NCI-H1105 (cell line): ENCODE measurements at places on chromosomes 12 and 14.

DNA sequence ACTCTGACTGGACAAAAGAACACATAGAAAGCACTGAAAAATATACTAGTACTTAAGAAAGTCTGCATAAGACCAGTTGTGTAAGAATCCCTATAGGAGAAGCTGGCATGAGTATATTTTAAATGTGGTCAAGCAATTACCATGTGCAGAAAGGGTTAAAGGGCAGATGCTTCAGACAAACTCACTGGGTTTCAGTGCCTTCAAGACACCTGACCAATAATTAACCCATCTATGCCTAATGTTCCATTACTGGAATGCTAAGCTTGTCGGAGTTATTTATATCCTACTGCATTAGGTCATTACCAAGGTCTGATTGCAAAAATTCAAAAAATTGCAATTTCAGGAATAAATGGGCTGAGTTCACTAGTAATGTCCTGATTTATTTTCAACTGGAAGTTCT is 41.3 kb downstream of the HNRNPC start:
- DNase-seq = no peak

- no peak for DNase-seq
Observed at GRCh38 chr12:62910549-62911169, 24.3 kb downstream of the PPM1H start.

GRCh38 chr12:120079411-120080400 is 36.8 kb downstream of the RAB35 start:
- no peak for DNase-seq

GRCh38 chr12:1531654-1532374 is 62.6 kb downstream of the FBXL14 start:
- no peak for DNase-seq

GRCh38 chr12:24649634-24650033 is 299.3 kb downstream of the BCAT1 start:
- no peak for DNase-seq

- no peak for DNase-seq
Observed at GRCh38 chr14:23129759-23130316, 10.8 kb upstream of the CEBPE start.

DNA sequence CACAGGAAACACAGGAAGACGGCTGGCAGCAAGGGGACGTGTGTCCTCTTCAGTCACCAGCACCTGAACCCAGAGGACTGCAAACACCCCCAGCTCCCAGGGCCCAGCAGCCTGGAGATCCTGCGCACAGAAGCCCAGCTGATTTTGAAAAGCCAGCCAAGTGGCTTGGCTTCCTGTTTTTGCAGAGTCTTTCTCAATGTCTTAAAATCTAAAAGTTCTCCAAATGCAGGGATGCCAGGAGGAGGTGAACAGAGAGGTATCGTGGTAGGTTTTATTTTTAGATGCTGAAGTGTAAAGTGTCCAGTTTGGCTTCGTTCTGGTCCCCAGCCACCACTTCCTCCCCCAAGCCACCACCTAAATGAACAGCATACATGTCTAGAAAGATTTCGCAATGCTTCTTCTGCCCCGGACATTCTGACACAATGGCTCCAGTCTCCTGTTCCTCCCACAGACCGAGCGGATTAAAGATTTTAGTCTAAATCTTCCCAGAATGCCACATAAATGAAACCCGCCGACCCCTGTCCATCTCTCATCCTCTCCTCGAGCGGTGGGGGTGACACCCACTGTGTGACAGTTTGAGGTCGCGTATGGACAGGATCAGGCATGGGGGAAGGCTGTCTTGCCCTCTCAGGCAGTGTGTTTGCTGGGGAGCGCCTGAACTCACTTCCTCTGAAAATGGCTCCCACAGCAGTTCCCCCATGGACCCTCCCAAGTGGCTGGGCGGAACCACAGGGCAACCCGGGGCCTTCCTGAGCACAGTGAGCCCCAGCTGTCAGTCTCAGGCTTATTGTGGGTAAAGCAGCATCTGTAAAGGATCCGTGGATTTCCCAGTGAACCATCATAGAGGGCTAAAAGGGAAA is 41.6 kb downstream of the ITPK1 start:
- no peak for DNase-seq

DNA sequence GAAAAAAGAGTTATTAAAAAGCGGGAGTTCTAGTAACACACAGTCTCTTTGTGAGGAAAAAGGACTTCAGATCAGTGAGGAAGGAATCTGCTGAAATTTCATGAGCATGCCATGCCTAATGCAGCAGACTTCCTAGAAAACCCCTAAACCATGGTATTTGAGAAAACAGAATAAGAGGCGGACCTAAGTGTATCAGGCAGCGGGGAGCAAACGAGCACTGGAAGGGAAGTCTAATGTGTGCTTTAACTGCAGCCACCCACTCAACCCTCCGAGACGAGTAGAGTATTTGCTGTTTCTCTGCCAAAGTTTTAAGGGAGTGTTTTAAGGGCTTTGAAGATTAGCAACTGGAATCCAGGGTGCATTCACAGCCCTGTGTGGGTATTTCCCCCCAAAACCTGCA is 36.5 kb downstream of the ACADS start:
- no peak for DNase-seq

DNA sequence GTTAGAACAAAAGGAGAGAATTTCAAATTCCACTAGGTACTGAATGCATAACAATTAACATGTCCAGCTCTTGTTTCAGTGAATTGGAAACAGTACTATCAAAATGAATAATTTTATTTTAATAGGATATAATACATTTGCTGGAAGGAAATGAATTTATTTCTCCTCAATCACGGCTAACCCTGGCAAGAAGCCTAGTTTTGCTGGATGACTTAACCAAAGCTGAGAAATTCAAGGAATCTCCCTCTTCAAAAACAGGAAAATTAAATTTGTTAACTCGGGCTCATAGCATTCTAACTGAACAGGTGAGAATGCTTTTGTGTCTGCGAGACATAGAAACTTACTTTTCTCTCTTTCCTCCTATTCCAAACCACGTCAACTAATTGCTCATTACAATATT is 163.5 kb upstream of the NEDD1 start:
- DNase-seq = no peak

DNA sequence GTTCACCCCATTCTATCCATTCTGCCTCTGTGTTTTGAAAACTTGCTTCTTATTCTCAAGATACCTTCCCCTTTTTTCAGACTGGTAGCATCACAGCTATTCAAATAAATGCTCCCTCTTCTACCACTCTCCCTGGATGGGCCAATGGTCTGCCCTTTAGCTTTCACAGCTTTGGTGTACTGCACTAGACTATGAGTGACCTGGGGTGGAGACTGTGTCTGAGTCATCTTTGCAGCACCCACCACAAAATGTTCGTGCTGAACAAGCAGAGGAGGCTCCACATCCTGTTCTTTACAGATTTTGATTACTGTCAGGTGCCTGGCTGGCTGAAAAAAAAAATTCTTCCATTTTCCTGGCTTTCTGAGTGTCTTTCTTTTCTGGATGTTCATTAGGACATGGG is 1104.1 kb upstream of the TMEM132C start:
- DNase-seq = no peak

- no peak for DNase-seq
Observed at GRCh38 chr12:69936214-69936731, 111.2 kb downstream of the MYRFL start.

DNA sequence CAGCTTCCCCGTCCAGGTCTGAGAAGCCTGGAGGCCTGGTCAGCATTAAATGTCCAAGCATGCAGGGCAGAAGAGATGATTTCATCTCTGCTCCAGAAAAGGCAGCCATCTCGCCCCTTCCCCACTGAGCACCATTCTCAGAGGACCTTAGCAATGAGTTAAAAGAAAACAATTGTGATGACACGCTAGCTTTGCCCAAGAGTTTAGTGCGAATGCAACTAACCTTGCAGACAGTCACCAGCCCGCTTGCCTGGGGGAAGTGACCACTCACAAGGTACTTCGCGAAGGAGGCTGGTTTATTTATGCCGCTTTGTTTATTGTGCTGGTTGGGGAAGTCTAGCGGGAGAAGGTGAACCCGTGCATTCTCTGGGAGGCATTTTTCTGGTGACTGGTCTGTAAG is 170.7 kb downstream of the RBM19 start:
- DNase-seq = no peak

- no peak for DNase-seq
Observed at GRCh38 chr12:132669166-132669879, 17.8 kb downstream of the POLE start.

DNA sequence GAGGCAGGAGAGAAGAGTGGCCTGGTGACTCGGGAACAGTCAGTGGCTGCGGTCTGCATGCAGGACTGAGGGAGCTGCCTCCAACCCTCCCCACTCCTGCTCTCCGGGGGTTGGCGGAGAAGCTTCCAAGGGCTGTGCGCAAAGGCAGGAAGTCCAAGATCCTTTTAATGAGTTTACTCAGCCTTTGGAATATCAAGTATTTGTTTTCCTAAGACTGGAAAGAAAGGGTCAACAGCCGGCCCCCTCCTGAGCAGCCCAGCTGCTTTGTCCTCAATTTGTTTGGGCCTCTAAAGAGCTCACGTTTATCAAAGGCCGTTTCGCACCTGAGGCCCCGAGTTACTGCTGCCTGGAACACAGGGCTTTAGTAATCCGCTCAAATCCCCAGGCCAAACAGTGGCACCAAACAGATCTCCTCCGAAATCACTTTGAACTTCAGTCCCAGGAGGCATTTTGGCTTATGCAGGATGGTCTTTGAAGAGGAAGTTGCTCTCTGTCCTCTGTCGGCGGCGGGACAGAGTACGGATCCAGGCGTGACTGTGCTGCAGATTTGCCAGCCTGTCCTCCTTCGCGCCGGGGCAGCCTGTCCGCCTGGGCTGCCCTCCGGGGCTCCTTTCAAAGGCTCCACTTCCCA is 117.2 kb upstream of the FZD10 start:
- no peak for DNase-seq

- DNase-seq = no peak
Observed at GRCh38 chr12:740921-741320, 11.5 kb upstream of the WNK1 start.

DNA sequence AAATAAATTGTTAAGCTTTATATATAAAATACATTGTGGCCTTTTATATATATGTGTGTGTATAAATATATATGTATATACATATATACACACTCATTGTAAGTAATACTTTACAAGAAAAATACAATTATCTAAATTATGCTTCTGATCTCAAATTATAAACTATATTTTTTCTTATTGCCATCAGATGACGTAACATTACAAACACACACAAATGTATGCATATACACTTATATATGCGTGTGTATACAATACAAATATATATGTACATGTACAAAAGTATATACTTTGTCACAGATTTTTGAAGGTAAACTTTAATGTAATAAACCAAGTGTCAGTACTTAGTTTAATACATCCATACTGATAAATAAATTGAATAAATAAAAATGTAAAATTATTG is 278.9 kb upstream of the LMO3 start:
- no peak for DNase-seq
